ENCODE measurements at places on chromosomes 12 and 14. TPM values are rescaled to one million over a fixed set of nuclear protein-coding genes. Genes with fewer than 3 reads are reported as not detected.
A peak's percentile ranks its signal among the peaks of the same experiment; 100 is the strongest.

The KRT1 gene
- polyA plus RNA-seq, result not detected

The ALX1 gene
- polyA plus RNA-seq, result not detected

The FZD10 gene
- polyA plus RNA-seq, result not detected

The KIF21A gene
- 21.2 TPM for polyA plus RNA-seq

The FOS gene
- polyA plus RNA-seq, result 71.6 TPM

The RAB15 gene
- polyA plus RNA-seq, result 12.2 TPM

The FGD4 gene
- 13.2 TPM for polyA plus RNA-seq

The GALNT9 gene
- not detected for polyA plus RNA-seq

The PRKD1 gene
- 16.2 TPM for polyA plus RNA-seq

The GPR162 gene
- polyA plus RNA-seq, result 1.1 TPM

GRCh38 chr14:78902010-78902623 lies 731.9 kb downstream of the NRXN3 start:
- H3K27ac ChIP-seq, result no peak overlapping the region
- H3K4me1 ChIP-seq, result no peaks in the 10 kb centered on the region
- no peaks in the 10 kb centered on the region for H3K27me3 ChIP-seq
- DNase-seq, result peak; percentile 11
- no peaks in the 10 kb centered on the region for H3K36me3 ChIP-seq

DNA sequence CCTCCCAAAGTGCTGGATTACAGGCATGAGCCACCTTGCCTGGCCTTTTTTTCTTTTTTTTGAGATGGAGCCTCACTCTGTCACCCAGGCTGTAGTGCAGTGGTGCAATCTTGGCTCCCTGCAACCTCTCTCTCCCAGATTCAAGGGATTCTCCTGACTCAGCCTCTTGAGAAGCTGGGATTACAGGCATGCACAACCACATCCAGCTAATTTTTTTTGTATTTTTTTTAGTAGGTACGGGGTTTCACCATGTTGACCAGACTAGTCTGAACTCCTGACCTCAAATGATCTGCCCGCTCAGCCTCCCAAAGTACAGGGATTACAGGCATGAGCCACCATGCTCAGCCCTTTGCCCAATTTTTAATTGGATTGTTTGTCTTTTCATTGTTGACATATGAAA lies 58.0 kb downstream of the SINHCAF start:
- H3K27me3 ChIP-seq, result no peaks in the 10 kb centered on the region
- DNase-seq, result no peak
- no peak overlapping the region for H3K27ac ChIP-seq
- H3K4me1 ChIP-seq, result no peaks in the 10 kb centered on the region
- H3K36me3 ChIP-seq, result no peaks in the 10 kb centered on the region
- no peak overlapping the region for H3K4me3 ChIP-seq

- H3K27ac ChIP-seq, result no peak overlapping the region
- no peaks in the 10 kb centered on the region for H3K36me3 ChIP-seq
- no peak overlapping the region for H3K4me3 ChIP-seq
- H3K4me1 ChIP-seq, result peaks cover 8% of the 10 kb centered on the region
These were observed 94.1 kb upstream of the TMPO start for GRCh38 chr12:98421316-98421715.

DNA sequence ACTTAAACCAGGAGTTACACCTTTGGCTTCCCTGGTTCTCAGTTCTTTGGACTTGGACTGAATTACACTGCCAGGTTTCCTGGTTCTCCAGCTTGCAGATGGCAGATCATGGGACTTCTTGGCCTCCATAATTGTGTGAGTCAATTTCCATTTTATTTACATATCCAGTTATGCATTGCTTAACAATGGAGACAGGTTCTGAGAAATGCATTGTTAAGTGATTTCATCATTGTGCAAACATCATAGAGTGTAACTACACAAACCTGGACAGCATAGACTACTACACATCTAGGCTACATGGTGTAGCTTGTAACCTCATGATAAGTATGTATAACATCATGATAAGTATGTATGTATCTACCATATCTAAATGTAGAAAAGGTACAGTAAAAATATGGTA lies 276.1 kb upstream of the BTG1 start:
- no peaks in the 10 kb centered on the region for H3K36me3 ChIP-seq
- peak; percentile 18 for DNase-seq
- no peaks in the 10 kb centered on the region for H3K27me3 ChIP-seq
- no peak overlapping the region for H3K27ac ChIP-seq

- no peak for DNase-seq
- H3K4me1 ChIP-seq, result peaks cover 5% of the 10 kb centered on the region
- H3K36me3 ChIP-seq, result no peaks in the 10 kb centered on the region
- no peaks in the 10 kb centered on the region for H3K27me3 ChIP-seq
- H3K27ac ChIP-seq, result peak overlapping the region; percentile 86
These were observed 1.3 kb upstream of the JDP2 start for GRCh38 chr14:75426332-75427125.

DNA sequence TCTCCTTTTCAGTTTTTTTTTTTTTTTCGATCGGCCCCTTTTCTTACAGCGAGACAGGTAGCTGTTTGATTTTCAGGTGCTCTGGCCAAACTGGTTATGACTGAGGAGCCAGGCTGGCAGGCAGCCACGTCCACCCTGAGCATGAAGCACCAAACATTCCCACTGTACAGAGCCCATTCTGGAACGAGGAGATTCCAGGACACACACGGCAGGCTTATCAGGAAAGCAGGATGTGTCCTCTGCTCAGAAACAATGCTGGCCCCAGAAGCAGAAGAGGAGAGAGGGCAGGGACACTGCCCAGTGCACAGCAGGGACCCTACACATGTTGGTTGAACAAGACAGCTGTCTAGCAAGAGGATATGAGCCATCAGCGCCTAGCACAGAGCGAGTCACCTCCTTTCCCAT lies 3.7 kb upstream of the KRT2 start:
- DNase-seq, result no peak

DNA sequence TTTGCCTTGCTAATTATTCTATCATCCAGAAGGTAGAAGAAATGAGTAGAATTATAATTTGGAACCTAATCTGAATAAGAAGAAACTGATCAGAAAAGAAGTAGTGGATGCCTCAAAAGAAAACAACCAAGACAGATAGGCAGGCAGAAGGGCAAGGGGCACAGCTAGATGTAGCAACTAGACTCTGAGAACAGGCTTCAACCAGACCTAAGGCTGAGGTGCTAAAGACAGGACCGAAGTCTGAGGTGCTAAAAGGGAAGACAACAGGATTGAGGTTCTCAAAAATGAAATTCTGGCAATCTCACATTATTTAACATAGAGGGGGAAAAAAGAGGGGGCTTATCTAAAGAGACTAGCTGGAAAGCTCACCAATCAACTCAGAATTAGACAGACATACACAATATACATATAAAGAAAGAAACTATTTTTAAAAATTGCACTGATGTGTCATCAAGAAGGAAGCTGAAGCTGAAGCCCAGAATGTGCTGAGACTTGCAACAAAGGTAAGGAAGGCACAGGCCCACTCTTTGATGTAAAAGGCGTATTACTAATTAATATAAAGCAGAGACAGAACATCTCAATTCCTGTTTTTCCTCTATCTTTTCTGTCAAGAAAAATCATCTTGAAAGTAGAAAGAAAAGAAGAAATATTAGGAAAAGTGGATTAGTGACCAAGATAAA lies 43.8 kb upstream of the CSRNP2 start:
- no peak for DNase-seq
- H3K27ac ChIP-seq, result no peak overlapping the region
- H3K27me3 ChIP-seq, result no peaks in the 10 kb centered on the region

DNA sequence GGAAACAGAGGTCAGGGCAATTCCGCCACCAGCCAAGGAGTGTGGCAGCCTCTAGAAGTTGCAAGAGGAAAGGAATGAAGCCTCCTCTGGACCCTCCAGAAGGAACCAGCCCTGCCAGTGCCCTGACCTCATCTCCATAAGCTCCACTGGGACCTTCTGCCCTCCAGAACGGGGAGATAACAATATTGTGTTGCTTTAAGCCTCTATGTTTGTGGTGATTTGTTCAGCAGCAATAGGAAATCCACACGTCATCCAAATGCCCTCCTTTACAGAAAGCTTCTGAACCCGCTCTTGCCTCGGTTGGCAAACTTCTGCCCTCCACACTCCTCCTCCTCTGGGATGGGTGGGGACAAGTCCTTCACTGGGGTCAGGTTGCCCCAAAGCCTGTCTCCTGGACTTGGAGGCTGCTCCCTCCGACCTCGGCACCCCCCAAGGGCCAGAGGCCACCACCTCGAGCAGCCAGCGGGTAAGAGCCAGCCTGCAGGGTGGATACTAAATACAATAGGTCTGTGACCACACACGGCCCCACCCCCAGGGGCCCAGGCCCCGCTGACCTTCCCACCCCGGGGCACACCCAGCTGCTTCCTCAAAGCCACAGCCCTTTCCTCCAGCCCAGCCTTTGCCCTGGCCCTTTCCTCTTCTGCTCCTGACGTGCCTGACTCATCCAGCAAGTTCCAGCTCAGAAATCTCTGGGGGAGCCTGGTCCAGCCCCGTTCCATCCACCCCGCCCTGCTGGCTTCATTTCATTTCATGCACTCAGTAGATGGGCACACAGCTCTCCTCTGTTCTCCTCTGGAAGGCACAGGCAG lies 58.7 kb upstream of the NCOR2 start:
- peaks cover 23% of the 10 kb centered on the region for H3K4me1 ChIP-seq
- peaks cover 3% of the 10 kb centered on the region for H3K36me3 ChIP-seq
- H3K27me3 ChIP-seq, result no peaks in the 10 kb centered on the region
- no peak overlapping the region for H3K4me3 ChIP-seq

DNA sequence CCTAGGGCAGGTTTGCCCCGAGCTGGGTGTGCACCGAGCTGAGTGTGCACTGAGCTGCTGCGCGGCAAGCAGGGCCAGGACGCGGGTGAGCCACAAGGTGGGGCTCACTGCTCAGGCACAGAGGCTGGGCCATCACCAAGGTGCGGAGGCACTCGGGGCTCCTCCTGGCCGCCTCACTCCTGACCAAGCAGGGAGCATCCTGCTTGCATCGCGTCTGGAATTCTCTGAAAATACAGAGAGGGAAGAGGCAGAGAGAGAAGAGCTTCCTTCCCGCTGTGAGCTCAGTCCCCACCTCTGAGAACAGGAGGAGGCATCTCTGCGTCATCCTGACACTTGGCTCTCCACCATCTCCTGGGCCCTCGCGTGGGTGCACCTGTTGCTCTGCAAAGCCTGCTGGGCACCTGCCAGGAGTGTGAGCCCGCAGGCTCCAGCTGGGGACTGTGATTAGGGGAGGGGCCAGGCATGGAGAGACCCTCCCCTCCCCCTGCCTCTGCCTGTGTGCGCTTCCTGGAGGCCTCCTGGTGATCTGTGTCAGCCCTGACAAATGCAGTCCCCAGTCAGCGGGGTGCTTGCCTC lies 116.3 kb downstream of the GLT1D1 start:
- peak; percentile 42 for DNase-seq
- H3K27me3 ChIP-seq, result no peaks in the 10 kb centered on the region
- no peak overlapping the region for H3K4me3 ChIP-seq
- H3K27ac ChIP-seq, result no peak overlapping the region
- no peaks in the 10 kb centered on the region for H3K4me1 ChIP-seq

- DNase-seq, result no peak
- H3K27ac ChIP-seq, result no peak overlapping the region
- H3K4me3 ChIP-seq, result no peak overlapping the region
- no peaks in the 10 kb centered on the region for H3K4me1 ChIP-seq
These were observed 11.7 kb upstream of the FLVCR2 start for GRCh38 chr14:75566752-75567151.

GRCh38 chr12:115437061-115437567 lies 753.1 kb upstream of the TBX3 start:
- H3K4me3 ChIP-seq, result no peak overlapping the region
- no peaks in the 10 kb centered on the region for H3K27me3 ChIP-seq
- no peaks in the 10 kb centered on the region for H3K36me3 ChIP-seq
- H3K4me1 ChIP-seq, result peaks cover 2% of the 10 kb centered on the region
- DNase-seq, result peak; percentile 10

GRCh38 chr12:30437616-30438015 lies 258.1 kb downstream of the IPO8 start:
- H3K27me3 ChIP-seq, result no peaks in the 10 kb centered on the region
- DNase-seq, result no peak
- H3K4me3 ChIP-seq, result no peak overlapping the region
- no peaks in the 10 kb centered on the region for H3K4me1 ChIP-seq

DNA sequence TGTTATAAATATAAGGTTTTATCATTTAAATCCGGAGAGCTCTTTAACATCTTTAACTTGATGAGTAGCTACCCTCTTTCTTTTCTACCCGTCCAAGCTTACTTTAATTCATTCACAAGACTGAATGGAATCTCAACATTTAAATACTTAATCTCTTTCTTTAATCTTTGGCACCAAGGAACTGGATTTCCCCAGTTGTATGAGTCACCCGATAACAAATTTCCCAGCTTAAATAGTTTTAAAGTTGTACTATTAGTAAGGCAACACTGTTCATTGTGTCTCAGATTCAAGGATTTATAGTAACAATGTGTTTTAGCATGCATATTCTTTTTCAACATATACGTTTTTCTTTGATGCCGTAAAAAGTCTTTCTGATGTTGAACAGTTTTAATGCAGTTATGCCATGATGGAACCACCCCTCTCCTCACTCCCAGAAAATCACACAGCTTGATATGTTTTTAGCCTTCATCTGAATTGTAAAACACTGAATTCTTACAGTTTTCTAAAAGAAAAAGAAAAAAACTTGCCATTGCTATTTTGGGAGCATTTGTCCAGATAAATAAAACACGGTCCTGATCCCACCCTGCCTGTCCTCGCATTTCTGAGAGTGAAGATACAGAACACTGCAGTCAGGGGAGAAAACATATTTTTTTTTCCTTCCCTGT lies 16.0 kb upstream of the LRP6 start:
- no peaks in the 10 kb centered on the region for H3K4me1 ChIP-seq
- H3K27ac ChIP-seq, result no peak overlapping the region
- H3K27me3 ChIP-seq, result no peaks in the 10 kb centered on the region
- H3K36me3 ChIP-seq, result no peaks in the 10 kb centered on the region
- no peak for DNase-seq
- no peak overlapping the region for H3K4me3 ChIP-seq

- no peaks in the 10 kb centered on the region for H3K36me3 ChIP-seq
- no peaks in the 10 kb centered on the region for H3K4me1 ChIP-seq
- H3K27ac ChIP-seq, result no peak overlapping the region
- no peak for DNase-seq
- no peaks in the 10 kb centered on the region for H3K27me3 ChIP-seq
These were observed 58.7 kb downstream of the ADAMTS20 start for GRCh38 chr12:43493261-43493797.

DNA sequence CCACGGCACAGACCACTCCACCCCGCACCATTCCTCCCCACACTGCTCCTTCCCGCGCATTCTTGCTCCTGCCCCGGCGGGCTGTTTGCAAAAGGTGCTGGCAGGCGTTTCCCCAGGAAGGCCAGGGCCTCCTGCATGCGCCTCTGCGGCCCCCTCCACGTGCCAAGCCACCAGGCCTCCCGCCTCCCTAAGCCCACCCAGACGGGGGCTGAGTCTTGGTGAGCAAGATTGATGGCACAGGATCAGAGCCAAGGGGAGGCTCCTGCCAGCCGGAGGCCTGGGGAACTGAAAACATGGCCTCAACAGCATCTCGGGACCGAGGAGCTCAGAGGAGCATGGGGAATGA lies 328.3 kb upstream of the DIO3 start:
- H3K4me1 ChIP-seq, result no peaks in the 10 kb centered on the region
- no peak overlapping the region for H3K27ac ChIP-seq
- H3K36me3 ChIP-seq, result no peaks in the 10 kb centered on the region
- H3K4me3 ChIP-seq, result no peak overlapping the region
- no peak for DNase-seq
- no peaks in the 10 kb centered on the region for H3K27me3 ChIP-seq

- H3K4me1 ChIP-seq, result no peaks in the 10 kb centered on the region
- H3K27ac ChIP-seq, result no peak overlapping the region
- DNase-seq, result no peak
- no peak overlapping the region for H3K4me3 ChIP-seq
These were observed 173.8 kb downstream of the BCAT1 start for GRCh38 chr12:24775073-24775472.
